Chondrocyte (in vitro differentiated cells): ENCODE measurements at places on chromosomes 1 and 21. TPM values are rescaled to one million over a fixed set of nuclear protein-coding genes. Genes with fewer than 3 reads are reported as not detected.

The GPBP1L1 gene
- 82.5 to 85.5 TPM (median 84.0 TPM) in 3 replicates for total RNA-seq

The RIIAD1 gene
- total RNA-seq, result not detected in 3 replicates

The ACTN2 gene
- 0.28 to 0.47 TPM in 2 of 3 replicates, not detected in the other for total RNA-seq

DNA sequence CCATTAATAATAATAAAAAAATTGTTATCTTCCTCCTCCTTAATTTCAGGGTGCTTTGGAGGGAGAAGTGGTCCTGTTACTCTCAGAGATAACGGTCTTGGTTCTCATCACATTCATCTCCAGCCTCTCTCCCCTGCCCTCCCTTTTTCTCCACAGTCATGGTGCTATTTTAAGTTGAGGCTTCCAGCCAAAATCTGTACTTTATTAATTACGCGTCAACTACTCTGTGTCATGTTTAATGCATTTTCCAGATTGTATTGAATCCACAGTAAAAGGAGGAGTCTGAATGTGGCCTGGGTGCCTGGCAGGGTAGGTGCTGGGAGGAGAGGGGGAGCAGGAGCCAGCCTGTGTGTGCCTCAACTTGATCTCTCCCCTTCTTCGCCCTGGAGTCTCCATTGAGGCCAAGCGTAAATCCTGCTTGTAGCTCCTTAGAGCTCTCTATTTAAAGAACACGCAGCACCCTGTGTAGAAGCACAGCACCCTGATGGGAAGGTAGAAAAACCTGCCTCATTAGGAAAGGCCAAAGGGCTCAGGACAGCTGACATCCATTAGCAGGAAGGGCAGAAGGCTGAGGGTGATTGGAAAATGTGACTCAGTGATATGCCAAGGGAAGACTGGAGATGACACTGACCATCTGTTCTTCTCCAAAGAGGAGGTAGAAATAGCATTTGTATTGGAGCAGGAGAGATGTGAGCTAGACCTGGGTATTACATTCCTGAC is 82.4 kb downstream of the PLXNA2 start:
- DNase-seq, result no peak

- DNase-seq, result no peak
Observed at GRCh38 chr21:42668298-42668992, 15.0 kb downstream of the PDE9A start.

DNA sequence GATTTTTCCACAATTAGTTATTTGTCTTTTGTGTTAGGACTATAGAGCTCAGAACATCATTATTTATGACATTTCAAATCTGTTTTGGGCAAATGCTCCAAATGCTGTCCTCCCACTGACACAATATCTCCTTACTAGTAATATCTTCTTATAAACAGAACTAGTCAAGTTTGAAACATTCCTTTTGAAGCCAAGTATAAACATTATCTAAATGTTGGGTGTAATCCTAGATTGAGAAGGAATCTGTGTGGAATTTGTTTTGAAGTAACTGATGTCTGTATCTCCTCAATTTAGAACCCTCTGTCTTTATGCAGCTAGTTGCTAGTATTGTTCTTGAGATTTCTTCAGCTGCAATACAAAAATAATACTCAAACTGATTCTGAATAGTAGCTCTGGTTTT is 28.5 kb upstream of the PAXBP1 start:
- no peak for DNase-seq

GRCh38 chr1:177817937-177818875 is 151.7 kb downstream of the SEC16B start:
- DNase-seq, result no peak

DNA sequence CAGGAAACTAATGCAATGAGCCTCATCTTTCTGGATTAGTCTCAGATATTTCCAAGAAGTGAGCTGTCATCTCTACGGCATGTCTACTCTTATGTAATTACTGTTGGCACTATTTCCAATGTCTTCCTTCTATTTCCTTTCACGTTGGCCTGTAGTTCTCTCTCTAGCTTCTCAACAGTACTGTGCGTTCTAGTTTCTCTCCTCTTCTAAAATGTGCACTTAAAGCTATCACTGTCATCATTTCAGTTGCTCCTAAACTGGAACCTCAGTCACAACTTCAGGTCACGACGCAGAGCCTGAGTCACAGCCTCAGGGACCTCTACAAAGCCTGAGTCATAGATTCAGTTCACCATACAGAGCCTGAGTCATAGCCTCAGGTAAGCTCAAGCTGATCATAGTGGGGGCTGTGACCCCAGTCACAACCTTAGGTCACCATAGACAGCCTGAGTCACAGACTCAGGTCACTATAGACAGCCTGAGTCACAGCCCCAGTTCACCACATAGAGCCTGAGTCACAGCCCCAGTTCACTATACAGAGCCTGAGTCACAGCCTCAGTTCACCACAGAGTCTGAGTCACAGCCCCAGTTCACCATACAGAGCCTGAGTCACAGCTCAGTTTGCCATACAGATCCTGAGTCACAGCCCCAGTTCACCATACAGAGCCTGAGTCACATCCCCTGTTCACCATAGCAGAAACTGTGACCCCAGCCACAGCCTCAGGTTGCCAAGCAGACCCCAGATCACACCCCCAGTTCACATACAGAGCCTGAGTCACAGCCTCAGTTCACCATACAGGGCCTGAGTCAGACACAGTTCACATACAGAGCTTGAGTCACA is 13.0 kb downstream of the WNT9A start:
- peak; percentile 11 for DNase-seq
